Hematopoietic multipotent progenitor cell treated with erythropoietin and hydrocortisone succinate and interleukin-3 and kit ligand, for 4 days (in vitro differentiated cells): ENCODE measurements at places on chromosomes 5 and 9.

DNA sequence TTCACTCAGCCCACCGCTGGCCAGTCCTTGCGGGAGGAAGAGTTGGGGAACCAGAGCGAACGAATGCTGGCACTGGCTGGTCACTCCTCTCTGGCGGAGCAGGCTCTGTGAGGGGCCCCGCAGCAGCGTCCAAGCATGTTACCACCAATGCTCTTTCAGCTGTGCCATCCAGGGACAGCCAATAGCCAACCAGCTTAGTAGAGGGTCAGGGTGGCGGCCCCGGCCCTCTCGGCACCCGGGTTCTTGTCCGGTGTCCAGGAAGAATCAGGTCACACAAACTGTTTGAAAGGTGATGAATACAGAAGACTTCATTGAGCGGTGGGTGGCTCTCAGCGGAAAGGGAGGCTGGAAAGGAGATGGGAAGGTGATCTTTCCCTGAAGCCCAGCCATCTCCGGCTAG is 135.3 kb downstream of the EGFLAM start:
- DNase-seq = no peak

- peak; percentile 86 for DNase-seq
These were observed 44.4 kb downstream of the SLC12A7 start for GRCh38 chr5:1067141-1068121.

- no peak for DNase-seq
These were observed 239.7 kb downstream of the GADD45G start for GRCh38 chr9:89844535-89844934.

DNA sequence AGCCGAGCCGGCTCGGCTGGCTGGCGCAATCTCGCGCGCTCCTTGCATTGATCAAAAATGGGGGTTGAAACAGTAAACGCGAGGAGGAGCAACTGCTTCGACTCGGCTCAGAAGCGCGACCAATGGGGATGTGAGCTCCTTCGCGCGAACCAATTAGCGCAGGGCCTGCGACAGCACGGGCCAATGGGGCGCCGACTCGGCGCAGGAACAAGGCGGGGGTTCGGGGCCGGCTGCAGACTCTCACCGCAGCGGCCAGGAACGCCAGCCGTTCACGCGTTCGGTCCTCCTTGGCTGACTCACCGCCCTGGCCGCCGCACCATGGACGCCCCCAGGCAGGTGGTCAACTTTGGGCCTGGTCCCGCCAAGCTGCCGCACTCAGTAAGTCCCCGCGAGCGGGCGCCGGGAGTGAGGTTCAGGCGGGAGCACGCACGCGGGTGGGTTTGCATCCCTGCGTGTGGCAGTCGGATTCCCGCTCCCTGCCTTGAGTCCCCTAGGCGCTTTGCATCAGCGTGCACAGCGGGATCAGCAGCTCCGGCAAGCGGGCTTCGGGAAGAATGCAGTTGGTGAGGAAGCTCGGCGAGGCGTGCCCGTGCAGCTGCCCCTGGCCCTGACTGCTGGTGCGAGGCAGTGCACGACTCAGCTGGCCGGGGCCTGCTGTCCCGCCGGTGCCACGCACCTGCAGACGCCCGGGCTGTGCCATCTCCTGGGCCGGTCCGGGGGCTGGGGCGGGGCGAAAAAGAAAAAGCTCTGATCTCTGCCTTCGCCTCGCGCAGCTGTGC is at the start of gene PSAT1:
Gene PSAT1, plus strand, starts transcription at position 233 of the 779 bp plus-strand sequence. Its CDS starts 86 bp downstream, at position 319.
- DNase-seq = peak; percentile 96

DNA sequence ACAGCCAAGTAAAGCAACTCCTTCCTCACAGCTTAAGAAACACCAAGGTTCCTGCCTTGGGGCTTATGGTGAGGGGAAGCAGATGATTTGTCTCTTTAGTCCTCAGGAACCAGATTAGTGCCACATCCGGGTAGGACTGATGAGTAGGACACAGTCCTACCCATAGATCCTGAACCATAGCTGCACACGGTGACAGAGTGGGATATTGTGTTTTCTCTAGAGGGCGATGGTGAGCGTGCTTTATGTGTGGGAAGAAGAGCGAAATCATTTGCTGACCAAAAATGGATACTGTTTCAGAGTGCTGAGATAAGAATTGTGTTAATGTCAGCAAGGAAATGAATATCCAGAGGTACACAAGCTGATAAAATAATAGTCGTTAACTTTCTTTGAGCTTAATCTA is 209.0 kb upstream of the FBXL7 start:
- no peak for DNase-seq
